ENCODE measurements at places on chromosomes 4 and X.

DNA sequence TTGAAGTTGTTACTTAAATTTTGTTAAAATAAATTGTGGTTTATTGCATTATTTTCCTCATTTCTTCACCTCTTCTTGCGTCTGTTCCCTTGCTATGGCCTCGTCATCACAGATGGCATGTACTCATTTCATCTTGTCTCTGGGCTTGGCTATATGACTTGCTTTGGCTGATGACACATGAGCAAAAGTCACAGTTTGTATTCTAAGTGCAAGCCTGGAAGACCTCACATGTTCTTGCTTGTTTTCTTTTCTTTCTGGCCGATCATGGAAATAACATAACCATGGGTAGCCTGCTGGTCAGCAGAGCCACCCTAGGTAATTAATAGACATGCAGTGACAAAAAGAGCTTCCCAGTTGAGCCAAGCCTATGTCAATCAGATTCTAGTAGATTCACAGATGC is 527.9 kb downstream of the SPRY1 start:
- no peak for DNase-seq

DNA sequence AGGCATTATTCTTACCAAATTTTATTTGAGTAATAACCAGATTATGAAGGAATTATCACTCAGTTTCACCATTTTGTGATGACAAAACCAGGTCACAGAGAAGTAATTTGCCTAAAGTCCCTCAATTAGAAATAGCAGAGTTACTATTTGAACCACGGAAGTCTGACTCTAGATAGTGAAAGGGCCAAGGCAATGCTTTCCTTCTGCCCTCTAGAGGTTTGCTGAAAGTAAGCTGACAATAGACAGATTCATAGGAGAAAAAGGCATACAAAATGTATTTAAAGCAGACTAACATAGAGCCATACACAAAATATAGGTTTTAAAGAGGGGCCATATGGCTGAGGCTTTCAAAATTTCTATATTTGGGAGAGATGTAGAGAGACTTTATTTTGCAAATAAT is 43.1 kb downstream of the CXXC4 start:
- no peak for DNase-seq

- DNase-seq: no peak
These were observed 60.2 kb downstream of the CHRNA9 start for GRCh38 chr4:40395166-40395900.

GRCh38 chrX:151359341-151359740 is 37.7 kb upstream of the VMA21 start:
- DNase-seq: no peak

GRCh38 chrX:150363561-150364346 is 637 bp downstream of the MAMLD1 start:
- no peak for DNase-seq

DNA sequence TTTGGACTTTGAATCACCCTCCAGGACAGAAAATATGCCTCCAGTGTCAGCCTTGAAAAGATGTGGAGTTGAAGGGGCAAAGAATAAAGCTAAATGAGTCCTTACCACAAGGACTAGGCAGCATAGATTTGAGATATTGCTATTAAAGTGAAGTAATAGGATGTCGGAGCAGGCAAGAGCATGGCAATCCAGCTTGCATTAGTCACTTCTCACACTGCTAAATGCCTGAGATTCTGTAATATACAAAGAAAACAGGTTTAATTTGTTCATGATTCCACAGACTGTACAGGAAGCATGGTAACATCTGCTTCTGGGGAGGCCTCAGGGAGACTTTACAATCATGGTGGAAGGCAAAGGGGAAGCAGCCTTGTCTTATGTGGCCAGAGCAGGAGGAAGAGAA is 109.8 kb upstream of the PCDH7 start:
- no peak for DNase-seq

- no peak for DNase-seq
These were observed 754.8 kb downstream of the RAB28 start for GRCh38 chr4:12729384-12729783.

DNA sequence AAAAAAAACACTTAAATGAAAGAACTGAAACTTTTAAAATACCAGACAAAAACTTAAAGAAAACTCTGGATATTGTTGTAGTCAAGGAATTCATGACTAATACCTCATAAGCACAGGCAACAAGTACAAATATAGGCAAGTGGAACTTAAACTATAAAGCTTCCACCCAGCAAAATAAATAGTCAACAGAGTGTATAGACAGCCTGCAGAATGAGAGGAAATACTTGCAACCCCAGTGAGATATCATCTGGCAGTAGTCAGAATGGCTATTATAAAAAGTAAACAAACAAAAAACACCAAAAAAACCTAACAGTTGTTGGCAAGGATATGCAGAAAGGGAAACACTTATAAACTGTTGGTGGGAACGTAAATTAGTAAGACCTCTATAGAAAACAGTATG is 9.6 kb upstream of the RPS6KA6 start:
- no peak for DNase-seq

DNA sequence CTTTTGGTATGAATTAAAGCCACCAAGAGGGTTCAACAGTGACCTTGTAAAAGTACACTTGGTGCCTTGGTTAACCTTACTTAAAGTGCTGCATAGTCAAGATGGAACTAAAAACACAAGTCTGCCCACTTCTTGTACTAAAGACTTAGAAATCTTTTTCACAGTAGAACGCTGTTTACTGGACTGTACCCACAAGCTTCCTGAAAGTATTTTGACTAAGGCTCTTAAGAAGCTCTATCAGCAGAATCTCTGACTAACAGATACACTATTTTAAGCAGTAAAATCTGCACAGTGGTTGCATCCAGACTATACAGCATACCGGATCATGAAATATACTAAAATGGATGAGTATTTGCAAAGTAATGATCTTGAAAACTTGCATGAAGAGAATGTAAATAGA is 7.2 kb downstream of the RAB28 start:
- DNase-seq: no peak

- DNase-seq: no peak
These were observed 58.9 kb downstream of the HAUS3 start for GRCh38 chr4:2182994-2183393.

- DNase-seq: no peak
These were observed 23.1 kb upstream of the DHRSX start for GRCh38 chrX:2523911-2524310.

- peak; percentile 60 for DNase-seq
These were observed 169.0 kb upstream of the BCOR start for GRCh38 chrX:40266490-40267333.

- DNase-seq: no peak
These were observed 15.4 kb downstream of the IQSEC2 start for GRCh38 chrX:53265771-53266574.

- DNase-seq: no peak
These were observed 283.9 kb downstream of the NKX6-1 start for GRCh38 chr4:84215217-84215616.

GRCh38 chr4:188960411-188961093 is 821.3 kb downstream of the TRIML1 start:
- no peak for DNase-seq

GRCh38 chr4:1745165-1745564 is 23.8 kb downstream of the TACC3 start:
- no peak for DNase-seq

DNA sequence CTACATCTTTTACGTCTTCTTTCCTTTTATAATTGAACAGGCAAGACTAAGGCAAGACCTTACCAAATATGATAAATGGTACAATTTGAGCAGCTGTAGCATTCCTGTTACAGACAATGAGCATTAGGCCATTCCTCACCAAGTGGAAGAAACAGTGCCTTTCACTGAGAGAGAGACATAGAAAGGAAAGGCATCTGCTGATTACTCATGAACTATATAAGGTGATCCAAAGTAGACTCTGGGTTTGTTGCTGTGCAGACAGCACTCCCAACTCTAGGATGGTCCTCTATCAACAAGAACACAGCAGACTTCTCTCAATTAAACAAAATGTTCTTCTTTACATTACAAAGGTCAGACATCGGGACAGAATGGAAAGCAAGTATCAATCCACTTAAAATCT is 91.9 kb downstream of the FAM13A start:
- no peak for DNase-seq

DNA sequence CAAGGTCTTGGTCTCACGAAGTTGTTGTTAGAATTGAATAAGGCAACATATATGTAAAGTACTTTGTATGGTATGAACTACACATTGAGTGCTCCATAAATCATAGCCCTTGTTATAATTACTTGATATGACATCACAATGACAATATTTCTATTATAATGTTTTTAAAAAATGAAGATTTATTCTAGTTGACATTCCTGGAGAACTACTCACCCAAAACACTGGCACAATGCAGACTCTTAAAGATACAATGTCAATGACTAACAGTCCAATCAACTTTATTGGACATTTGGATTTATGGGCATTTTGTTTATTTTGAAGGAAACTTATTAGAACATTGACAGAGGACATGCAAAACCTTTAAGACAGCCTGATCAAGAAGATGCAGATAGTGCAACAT is 55.3 kb downstream of the ASB9 start:
- no peak for DNase-seq

- no peak for DNase-seq
These were observed 100.6 kb downstream of the GC start for GRCh38 chr4:71683309-71683708.

DNA sequence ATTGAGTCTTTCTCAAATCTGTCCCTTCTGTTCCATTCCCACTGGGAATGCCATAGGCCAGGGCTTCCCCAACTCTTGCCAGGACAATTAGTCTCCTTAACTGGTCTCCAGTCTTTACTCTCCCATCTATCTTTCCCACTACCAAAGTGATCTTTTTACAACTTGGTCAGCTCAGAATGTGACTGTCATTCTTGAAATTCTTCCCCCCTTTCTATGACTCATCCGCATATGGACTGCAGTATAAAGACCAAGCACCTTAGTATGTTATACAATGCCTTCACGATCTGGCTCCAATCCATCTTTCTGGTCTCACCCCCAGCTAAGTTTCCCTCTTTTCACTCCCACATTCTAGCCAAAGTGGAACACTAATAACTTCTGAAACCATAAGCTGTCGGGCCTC is 383.8 kb downstream of the OPHN1 start:
- no peak for DNase-seq

DNA sequence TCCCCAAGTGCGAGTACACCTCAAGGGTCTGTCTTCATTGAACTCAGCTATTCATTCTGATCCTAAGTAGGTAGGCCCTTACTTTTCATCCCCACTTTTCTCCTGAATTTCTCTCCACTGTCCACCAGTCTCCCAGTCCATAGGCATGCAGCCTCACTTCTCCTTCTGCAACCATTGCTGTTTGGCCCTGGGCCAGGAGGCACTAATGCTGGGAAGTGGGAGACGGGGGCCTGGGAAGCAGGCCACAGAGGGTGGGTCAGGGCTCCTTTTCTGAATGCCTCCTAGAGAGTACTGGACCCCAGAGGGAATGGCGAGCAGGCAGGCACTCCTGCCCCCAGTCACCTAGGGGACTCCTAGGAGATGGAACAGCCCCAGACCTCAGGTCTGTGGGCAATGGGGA is 203.5 kb upstream of the RPL34 start:
- DNase-seq: no peak

DNA sequence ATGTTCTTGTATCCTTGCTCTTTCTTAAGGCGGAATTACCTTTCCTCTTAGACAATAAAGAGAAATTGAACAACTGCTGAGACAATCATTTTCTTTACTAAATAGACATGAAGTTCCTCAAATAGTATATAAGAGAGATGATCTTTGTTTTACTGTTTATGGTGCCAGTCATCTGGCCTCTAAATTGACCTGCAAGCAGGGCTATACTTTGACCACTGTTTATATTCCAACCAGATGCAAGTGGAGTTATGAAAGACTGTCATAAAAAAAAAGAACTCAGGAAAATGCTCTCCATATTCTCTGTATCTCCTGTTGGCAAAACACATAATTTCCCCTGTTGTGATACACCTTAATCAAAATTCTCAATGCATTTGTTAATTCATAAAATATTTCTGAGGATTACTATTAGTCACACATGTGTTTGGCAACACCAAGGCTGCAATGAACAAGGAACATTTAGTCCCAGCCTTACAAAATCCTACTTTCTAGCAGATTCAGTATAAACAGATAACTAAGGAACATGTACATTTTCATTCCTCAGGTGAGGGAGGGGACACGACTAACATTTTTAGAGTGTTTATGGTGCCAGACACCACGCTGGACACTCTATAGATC is 562.3 kb downstream of the KCNIP4 start:
- DNase-seq: no peak

DNA sequence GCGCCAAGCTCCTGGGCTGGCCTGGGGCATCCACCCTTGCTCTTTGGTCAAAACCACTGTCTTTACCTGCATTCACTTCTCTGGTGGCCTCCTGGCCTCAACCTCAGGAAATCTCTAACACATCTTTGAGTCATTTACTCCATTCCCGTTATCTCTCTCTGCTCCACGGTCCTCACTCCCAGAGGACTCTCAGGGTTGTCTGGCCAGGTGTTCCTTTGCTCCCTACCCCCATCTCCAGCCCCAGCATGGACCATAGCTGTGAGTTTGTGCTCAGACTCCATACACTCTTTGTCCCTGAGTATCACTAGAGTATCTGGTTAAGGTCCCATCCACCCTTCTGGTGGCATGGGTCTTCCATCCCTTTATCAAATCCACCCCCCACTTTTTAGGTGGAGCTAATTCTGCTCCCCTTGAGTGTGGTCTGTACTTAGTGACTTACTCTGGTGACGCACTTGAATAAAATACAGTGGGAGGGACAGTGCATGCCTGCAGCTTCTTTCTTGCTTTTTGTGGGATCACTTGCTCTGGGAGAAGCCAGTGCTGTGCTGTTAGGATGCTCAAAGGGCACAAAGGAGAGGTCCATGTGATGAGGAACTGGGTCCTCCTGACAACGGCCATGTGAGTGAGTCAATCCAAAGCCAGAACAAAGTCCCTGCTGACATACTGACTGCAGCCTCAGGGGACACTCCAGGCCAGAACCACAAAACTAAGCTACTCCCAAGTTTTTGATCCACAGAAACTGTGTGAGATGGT is 44.3 kb downstream of the IGFBP7 start:
- no peak for DNase-seq

GRCh38 chr4:7192252-7193029 is at the start of gene SORCS2:
TSS of gene SORCS2 (plus strand) at chr4:7192538.
- peak; percentile 55 for DNase-seq

DNA sequence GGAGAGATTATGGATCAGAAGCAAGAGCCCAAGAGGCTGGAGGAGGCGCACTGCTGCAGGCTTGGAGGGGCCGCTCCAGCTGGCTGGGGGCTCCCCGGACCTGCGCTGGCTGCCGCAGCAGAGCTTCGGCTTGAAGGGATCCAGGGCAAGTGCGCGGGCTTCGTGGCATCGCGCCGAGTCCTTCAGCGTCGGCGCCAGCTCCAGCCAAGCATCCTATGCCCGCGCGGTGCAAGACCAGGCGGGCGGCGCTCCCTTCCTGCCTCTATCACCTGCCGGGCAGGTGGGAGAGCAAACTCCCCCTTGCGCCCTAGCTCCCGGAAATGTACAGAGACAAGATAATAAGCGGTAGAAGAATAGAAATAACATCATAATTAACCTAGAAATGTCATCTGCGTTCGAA is 10.5 kb upstream of the UCP1 start:
- no peak for DNase-seq

GRCh38 chr4:73919691-73920090 is 50.5 kb downstream of the CXCL1 start:
- no peak for DNase-seq

- no peak for DNase-seq
These were observed 93.6 kb upstream of the SMAD1 start for GRCh38 chr4:145388043-145388442.

Measured in NCI-H2171 (cell line).